Caco-2 (cell line): ENCODE measurements at places on chromosomes 11 and 22.

DNA sequence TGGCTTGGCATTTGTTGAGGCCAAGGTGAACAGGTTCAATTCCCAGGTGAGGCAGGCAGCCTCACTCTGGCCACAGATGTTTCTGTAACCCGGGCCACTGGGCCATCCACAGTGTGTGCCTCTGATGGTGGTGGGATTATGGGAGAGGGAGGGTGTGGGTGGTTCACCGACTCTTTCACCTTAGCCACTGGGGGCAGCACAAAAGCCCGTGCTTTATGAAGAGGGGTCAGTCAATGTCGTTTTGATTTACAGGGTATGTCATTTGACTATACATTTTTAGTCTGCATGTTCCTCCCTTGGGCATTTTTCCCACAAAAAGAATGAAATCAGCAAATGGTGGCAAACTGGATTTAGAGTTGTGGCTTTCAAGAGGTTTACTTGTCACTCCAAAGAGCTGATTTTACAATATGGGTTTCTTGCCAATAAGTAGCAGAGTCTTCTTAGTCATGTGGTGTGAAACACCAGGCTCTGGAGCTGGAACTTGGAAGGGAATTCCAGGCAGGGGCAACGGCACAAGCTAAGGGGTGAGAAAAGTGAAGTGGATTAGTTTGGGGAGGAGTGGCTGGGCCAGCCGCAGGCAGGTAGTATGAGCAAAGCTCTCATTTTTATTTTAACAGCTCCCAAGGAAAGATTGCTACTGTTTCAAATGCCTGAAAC is 217.8 kb upstream of the ZBED5 start:
- DNase-seq: no peak

- no peak for DNase-seq
These were observed 43.5 kb upstream of the H19 start for GRCh38 chr11:2041153-2041552.

GRCh38 chr22:27761665-27762064 is 39.9 kb downstream of the MN1 start:
- no peak for DNase-seq

GRCh38 chr11:16774936-16775613 is 36.6 kb downstream of the C11orf58 start:
- DNase-seq: no peak

DNA sequence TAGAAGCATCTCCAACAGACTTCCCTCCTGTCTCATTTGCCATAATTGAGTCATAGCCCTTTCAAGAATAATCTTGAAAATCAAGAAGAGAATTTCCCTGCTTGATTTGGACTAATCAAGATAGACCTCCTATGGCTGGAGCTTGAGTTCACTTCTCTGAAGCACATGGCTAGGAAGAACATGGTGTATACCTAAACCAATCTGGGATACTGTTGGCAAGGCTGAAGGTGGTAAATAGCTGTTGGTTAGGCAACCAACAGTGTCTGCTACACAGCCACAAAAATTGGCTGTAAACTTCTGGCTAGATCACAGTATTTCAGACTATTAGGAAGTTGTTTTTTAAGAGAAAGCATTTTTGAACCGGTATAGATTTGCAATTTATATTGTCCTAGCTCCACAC is 4.9 kb downstream of the CRYAB start:
- DNase-seq: no peak

DNA sequence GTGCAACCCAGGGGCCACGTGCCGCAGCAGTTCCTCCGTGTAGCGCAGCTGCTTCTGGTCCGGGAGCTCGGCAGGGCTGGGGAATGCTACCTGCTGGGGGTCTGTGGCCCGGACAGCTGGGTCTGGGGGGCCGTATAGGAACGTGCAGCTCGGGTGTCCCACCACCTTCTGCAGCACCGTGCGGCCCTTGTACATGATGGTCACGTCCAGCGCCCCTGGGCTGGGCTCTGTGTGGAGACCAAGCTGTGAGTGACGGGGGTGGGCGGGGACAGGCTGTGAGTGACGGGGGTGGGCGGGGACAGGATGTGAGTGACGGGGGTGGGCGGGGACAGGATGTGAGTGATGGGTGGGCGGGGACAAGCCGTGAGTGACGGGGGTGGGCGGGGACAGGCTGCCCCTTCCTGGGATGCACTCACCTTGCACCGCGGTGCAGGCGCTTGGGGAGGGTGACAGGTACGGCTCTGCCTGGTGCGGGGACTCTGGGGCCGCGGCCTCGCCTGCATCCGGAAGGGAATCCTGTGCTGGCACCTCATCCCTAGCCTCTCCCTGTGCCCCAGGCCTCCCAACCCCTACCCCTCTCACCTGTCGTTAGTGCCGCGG is 2.3 kb downstream of the IRF7 start:
- peak; percentile 83 for DNase-seq

- no peak for DNase-seq
These were observed 276.4 kb upstream of the PLET1 start for GRCh38 chr11:112537026-112537425.

DNA sequence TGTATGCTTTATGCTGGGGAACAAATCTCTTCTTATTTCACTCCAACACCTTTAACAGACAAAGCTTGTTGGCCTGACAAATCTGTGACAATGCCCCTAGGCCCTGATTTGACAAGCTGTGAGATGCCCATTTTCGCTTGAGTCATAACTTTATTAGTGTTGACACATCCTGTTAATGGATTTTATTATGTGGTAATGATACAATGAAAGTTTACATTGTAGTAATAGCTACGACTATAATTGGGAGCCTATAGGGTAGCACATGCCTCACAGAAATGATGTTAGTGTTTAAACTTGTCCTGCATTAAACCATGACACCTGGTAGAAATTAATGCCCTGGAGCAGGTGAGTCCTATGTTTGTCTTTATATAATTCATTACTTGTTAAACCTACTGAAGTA is 3.3 kb upstream of the MMP10 start:
- no peak for DNase-seq

DNA sequence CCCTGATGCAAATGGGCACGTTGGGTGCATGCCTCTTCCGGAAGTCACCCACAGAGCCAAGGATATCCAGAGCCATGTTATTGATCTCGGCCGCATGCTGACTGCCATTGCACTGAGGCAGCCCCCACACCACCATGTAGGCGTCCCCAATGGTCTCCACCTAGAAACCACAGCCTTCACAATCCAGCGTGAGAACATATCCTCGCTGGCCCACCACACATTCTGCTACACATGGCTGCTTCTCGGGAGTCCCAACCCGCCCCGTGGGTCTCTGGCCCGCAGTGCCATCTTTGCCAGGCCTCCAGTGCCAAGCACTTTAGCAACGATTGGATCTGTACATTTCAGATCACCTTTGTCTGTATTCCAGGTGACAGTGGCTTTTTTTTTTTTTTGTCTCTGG is 26.2 kb upstream of the LRRC32 start:
- no peak for DNase-seq

DNA sequence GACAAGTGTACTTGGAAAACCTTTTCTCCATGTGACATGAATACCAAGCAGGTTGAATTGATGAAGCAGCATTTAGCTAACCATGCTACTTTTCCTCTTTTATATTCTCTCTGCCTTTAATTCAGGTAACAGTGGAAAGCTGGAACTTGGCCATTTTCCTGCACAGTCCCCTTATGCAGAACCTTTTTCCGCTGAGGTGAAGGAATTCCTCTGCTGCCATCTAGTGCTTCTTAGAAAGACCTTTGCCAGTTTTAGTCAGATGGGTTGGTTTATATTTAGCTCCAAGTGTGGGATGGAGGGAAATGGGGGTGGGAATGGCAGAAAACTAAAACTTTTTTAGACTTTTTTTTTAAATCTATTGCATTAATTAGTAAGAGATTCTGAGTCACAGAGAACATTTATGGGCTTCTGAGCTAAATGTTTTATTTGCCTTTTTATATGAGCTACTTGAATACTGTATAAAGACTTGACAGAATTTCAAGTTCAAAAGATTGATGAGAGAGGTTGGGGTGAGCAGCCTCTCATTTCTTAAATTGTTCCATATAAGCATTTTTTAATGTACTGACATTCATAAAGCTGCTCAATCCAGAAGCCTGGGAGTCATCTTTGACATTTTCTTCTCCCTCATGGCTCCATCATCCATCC is 153.9 kb upstream of the ZC3H12C start:
- peak; percentile 59 for DNase-seq

DNA sequence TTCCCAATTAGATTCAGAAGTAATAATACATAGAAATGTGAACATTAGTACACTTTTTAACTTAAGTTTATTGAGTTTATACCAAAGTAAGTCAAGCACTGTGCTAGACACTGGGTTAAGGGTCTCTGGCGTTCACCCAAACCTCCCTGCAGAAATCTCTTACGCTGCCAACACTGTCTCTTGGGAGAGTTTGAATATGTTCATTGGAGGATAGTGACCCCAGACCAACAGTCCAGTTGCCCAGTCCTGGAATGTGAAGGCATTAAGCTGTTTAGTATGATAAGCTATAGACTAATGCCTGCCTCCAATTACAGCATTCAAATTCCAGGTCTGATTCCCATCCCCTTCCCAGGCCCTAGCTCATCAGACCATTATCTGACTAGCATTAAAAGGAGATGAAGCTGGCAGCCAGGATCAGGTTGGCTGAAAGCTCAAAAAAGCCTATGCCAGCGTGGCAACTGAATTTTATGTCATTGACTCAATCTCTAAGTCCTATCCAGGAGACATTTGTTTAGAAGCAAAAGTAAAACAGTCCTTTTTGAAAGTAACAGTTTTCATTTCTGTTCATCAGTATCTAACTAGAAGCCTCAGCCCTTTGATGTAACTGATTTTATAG is 77.8 kb downstream of the SFI1 start:
- DNase-seq: no peak

- no peak for DNase-seq
These were observed 12.7 kb upstream of the IL2RB start for GRCh38 chr22:37162221-37163095.

DNA sequence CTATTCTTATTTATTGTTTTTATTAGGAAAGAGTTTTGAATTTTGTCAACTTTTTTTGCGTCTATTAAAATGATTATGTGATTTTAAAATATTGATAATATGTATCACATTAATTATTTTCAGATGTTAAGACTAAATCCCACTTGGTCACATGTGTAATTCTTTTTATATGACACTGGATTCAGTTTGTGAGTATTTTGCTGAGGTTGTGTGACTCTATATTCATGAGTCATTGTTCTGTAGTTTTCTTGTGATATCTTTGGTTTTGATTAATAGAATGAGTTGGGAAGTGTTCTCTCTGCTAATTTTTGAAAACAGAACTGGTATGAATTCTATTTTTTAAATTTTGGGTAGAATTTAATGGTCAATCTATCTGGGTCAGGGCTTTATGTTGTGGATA is 317.9 kb downstream of the ETS1 start:
- no peak for DNase-seq

- no peak for DNase-seq
These were observed 24.5 kb upstream of the GUCY1A2 start for GRCh38 chr11:107042748-107043147.

DNA sequence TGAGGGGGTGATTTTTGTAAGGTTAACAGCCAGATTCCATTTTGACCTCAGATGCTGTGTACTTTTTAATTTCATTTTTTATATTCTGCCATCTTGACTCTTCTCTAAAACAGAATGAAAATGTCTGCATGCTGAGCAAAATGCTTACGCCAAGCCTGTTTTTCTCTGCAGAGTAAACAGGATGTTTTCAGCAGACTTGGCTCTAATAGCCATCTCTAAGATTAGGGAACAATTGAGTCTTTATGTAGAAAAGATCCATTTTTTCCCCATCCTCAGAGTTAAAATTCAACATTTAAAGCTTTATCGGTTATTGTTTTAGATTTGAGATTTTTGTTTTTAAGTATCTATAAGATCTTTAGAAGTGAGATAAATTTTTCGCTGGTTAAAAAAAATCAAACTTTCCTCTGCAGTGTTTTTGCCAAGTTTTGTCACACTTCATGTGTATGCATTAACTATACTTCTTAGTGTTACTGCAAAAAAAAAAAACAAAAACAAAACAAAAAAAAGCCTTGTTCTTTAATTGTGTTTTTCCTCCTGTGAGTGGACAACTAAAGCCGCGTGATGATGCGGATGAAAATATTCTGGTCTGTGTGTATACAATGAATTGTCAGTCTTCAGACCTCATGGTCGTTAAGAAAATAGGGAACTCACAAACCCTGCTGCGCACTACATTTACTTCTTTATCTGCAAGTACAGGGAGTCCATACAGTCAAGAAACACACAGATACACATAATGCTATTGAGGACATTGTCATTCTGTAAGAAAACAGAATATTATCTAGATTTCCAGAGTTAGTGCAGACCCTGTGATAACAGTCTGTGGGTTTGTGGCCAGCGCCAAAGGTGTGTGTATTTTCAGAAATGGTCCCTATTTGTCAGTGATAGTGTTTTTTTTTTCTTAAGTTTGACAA is 17.5 kb upstream of the ADSL start:
- DNase-seq: no peak

GRCh38 chr11:107716884-107717532 is 5.2 kb upstream of the SLN start:
- DNase-seq: no peak

GRCh38 chr22:42887523-42888507 is 30.7 kb upstream of the ARFGAP3 start:
- peak; percentile 26 for DNase-seq

DNA sequence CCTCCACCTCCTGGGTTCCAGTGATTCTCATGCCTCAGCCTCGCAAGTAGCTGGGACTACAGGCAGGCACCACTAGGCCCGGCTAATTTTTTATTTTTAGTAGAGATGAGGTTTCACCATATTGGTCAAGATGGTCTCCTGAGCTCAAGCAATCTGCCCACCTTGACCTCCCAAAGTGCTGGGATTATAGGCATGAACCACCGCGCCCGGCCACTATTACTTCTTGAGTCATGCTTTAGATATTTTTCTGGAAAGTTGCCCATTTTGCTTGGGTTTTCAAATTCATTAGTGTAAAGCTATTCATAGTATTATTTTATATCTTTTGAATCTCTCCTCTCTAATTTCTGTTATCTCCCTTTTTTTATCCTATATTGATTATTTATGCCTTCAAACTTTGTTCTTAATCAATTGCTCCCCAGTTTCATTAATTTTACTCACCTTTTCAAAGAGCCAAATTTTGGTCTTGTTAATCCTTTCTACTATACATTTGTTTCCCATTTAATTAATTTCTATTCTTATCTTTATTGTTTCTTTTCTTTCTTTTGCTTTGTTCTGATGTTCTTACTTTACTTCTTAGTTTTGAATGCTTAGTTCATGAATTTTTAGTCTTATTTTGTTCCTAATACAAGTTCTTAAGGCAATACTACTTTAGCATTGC is 10.3 kb upstream of the RAC2 start:
- no peak for DNase-seq

DNA sequence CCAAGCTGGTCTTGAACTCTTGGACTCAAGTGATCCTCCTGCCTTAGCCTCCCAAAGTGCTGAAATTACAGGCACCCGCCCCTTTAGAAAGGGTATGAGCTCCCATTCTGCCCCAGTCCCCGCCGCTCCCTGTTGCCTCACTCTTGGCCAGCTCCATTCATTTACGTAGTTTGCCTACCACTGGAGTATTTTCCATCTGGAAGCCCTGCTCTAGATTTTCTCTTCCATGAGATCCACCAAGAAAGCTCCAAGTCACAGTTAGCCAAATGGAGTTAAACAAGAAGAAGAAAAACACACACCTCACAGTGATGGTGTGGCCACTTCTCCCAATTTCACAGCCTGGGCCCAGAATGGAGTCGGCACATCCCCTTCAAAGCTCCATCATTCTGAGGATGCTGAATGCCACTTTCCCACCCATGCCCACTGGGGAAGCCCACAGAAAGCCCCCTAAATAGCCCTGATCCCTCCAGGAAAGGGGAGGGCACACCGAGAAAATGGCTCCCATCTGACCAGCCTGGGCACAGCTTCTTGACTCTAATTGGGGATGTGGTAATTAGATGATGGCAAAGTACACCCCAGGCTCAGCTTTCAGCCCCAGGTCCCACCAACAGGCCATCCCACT is 381.2 kb downstream of the MN1 start:
- DNase-seq: no peak

- DNase-seq: no peak
These were observed 36.4 kb downstream of the RTL6 start for GRCh38 chr22:44461614-44462013.
